Stimulated activated CD8-positive, alpha-beta memory T cell treated with anti-CD3 and anti-CD28 coated beads, Interleukin-4, amount 100 ng/mL, for 1 hour (primary cell): ENCODE measurements at places on chromosomes 3 and 15.

GRCh38 chr3:48215876-48216275 lies 7.4 kb upstream of the CAMP start:
- no peak for DNase-seq

- no peak for DNase-seq
These were observed 6.6 kb upstream of the MRPS25 start for GRCh38 chr3:15071699-15072098.

GRCh38 chr15:80010131-80010673 lies 39.2 kb upstream of the BCL2A1 start:
- no peak for DNase-seq

DNA sequence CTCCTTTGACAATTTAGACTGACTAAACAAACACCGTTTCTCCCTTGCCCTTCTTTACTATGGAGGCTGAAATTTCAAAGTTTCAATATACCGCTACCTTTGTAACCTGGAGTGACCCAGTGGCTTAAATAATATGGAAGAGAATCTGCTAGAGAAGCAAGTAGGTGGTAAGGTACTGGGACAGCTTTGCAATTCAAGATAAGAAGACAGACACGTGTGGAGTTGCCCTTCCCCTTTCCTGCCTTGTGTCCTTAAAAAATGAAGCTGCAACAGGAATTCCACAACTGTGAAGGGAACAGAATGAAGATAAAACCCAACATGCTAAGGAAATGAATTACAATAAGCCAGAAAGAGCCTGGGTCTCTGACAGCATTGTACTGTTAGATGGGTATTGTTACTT lies 26.4 kb downstream of the CBLB start:
- no peak for DNase-seq

DNA sequence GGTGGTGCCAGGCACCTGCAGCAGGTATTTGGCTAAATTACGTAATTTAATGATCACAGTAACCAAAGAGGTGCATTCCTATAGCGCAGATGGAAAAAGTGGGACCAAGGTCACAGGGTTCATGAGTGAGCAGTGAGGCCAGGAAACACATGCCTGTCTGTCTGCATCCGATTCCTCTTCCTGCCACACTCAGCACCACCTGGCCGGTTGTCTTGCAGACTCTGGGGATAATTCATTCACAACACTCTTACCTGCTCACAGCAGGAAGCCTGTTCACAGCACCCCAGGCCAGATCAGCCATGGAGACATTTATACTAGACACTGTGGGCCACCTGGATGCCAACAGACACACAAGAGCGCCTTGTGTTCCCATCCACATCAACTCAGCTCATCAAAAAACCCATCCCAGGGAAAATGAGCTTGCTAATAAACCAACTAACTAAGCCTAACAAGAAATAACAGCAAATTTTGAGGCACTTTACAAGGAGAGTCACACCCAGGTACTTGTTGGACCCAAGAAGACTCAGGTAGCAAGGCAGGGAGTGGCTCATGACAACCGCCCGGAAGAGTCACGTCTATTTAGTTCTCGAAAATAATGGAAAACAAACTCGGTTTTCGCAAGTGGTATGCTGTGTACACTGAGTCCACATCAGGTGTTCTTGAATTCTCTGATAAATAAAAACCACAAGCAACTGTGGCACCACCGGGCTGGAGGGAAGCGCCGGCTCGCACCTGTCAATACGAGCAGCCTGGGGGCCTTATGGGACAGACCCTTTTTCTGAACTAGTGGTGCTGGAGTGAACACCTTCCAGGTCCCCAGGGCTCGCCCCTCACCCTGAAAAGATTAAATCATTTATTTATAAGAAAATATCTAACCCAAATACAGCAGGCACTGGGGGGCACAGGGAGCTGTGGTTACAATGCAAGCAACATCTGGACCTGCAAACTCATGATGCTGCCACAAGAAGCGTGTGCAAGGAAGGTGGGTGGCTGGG lies 40.5 kb downstream of the FAM174B start:
- no peak for DNase-seq

DNA sequence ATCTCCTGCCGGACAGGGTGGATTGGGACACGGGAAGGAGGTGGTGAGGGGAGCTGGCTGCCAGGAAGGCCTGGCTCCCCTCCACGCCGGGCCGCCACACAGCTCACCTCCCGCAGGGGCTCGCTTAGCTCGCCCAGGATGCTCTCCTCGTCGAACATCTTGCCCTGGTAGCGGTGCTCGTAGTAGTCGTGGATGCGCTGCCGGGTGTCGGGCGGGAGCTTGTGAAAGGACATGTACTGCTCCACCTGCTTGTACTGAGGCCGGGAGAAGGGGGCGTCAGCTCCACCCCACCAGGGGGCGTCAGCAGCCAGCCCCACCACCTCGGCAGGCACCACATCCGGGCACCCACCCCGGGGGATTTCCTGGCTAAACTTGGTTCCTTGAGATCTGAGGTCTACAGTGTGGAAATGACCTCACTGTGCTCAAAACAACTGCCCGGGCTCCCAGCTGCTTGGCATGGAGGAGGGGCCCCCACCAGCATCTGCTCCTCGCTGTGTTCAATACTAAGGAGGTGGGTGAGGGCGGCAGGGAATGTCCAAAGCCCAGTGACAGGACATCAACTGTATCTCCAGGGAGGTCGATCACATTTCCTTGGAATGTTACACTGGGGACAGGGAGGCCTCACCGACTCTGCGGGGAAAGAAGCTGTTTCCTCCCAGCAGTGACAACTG lies 43.4 kb downstream of the HCN4 start:
- no peak for DNase-seq

GRCh38 chr15:79990280-79990996 lies 19.4 kb upstream of the BCL2A1 start:
- no peak for DNase-seq

GRCh38 chr3:101253396-101253795 lies 67.0 kb downstream of the IMPG2 start:
- DNase-seq: no peak

GRCh38 chr15:62931650-62932049 lies 110.9 kb upstream of the TPM1 start:
- no peak for DNase-seq

GRCh38 chr15:76449455-76449854 lies 112.9 kb downstream of the ISL2 start:
- DNase-seq: no peak

DNA sequence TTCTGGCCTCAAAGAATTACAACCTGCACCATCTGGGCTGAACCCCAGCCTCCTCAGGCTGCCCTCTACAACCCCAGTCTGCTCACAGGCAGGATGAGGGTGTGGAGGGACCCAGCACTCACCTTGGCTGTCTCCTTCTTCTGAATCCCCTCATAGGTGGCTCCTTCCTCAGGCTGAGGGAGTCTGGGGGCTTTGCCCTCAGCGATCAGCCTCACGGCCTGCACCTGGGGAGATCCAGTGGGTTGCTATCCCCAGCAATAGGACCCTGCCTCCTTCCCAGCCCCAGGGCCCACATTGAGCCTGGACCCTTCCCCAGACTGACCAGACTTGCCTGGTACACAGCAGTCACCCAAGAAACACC lies 25.1 kb downstream of the ALDH1L1 start:
- DNase-seq: no peak

GRCh38 chr3:185824051-185825005 lies 514 bp downstream of the IGF2BP2 start:
- DNase-seq: no peak

- DNase-seq: no peak
These were observed 14.2 kb downstream of the LRIG1 start for GRCh38 chr3:66486646-66487045.

DNA sequence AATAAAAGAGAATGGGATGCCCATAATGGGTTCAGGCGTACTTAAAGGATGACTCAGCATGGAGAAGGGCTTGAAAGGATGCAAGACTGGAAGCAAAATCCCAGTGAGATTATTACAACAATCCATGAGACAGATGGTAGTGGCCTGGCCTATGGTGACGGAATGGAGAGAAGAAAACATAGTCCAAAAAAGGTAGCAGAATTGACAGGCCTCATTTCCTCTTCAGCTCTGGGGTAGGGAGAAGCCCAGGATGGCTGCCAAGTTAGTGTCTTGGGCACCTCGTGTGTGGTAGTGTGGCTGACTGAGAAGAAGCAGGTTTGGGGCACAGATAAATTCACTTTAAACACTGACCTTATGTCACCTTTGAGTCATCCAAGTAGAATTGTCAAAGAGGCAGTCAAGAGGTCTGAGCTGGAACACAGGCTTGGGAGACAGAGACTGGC lies 18.1 kb downstream of the MB21D2 start:
- DNase-seq: no peak

DNA sequence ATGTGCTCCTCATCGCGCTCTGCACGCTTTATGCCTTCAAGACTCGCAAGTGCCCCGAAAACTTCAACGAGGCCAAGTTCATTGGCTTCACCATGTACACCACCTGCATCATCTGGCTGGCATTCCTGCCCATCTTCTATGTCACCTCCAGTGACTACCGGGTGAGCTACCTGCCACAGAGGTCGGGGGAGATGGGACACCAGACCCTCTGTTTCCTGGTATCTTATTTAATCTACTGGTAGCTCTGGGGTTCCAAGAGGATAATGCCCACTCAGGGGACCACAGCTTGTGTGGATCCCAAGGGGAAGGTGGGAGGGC lies 9.1 kb downstream of the GRM2 start:
- no peak for DNase-seq

GRCh38 chr3:13782501-13782900 lies 97.4 kb downstream of the WNT7A start:
- DNase-seq: no peak

DNA sequence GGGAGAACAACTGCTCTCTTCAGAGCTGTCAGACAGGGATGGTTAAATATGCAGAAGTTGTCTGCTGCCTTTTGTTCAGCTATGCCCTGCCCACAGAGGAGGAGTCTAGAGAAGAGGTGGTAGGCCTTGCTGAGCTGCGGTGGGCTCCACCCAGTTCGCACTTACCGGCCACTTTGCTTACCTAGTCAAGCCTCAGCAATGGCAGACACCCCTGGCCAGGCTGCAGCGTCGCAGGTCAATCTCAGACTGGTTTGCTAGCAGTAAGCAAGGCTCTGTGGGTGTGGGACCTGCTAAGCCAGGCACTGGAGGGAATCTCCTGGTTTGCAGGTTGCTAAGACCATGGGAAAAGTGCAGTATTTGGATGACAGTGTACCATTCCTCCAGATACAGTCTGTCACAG lies 12.3 kb upstream of the TMEM45A start:
- DNase-seq: no peak

GRCh38 chr3:129602730-129603560 lies 3.5 kb downstream of the PLXND1 start:
- DNase-seq: no peak

- DNase-seq: no peak
These were observed 52.7 kb downstream of the SACM1L start for GRCh38 chr3:45741742-45742460.

DNA sequence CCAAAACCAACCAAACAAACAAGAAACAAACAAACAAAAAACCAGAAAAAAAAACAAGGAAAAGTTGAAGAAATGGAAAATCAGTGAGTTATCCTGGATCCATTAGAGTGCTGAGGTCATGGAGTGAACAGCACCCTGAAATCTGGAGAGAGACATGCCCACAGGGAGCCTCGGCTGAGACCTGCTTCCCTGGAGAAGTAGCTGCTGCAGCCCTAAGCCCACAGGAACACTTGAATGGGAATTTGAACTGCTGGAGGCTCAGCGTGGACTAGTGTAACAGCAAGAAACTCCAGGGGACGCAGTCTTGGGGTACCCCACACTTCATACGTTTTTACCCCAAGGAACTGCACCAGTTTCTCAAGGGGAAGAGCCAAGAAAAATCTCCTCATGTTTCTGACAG lies 144.1 kb upstream of the UBE3A start:
- DNase-seq: no peak

GRCh38 chr15:63722204-63722808 lies 111.4 kb downstream of the HERC1 start:
- DNase-seq: no peak

GRCh38 chr3:172846103-172846561 lies 95.6 kb downstream of the ECT2 start:
- DNase-seq: no peak

DNA sequence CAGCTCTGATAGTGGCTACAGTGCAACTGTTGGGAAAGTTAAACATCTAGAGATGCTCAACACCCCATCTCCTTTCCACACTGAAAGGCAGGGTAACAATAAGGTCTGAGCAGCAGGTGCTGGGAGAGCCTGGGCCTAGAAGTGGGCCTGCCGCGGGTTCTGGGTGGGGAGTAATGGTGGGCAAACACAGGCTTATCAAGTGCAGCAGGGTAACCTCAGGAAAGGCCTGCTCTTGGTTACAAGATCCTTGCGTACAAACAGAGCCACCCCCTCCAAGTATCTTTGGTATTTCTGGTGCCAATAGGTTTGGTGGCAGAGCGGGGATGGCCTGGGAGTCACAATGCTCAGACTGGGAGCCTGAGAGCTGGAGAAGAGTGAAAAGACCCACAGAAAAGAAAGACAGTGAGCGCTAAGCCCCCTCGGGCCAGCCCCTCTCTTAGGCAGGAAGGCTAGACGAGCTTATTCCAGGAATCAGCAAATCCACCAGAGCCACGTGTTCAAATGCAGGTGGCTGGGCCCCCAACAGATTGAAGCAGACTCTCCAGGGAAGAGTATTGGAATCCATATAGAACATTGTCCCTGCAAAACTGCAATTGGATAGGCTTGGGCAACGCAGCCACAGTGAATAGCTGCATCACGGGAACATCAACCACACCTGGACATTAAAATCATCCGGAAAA lies 2.7 kb downstream of the IQSEC1 start:
- no peak for DNase-seq

GRCh38 chr3:113927556-113927955 lies 20.3 kb upstream of the ZDHHC23 start:
- no peak for DNase-seq

DNA sequence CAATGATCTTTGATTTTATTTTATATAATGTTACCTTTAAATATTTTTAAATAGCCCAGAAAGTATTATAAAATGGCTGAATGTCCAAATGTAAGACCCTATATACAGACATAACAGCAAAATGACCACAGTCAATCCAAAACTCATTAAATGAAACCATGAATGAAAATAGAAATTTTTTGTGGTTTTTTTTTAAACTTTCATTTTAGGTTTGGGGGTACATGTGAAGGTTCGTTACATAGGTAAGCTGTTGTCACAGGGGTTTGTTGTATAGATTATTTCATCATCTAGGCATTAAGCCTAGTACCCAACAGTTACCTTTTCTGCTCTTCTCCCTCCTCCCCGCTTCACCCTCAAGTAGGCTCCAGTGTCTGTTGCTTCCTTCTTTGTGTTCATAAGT lies 108.8 kb downstream of the FAIM start:
- no peak for DNase-seq

DNA sequence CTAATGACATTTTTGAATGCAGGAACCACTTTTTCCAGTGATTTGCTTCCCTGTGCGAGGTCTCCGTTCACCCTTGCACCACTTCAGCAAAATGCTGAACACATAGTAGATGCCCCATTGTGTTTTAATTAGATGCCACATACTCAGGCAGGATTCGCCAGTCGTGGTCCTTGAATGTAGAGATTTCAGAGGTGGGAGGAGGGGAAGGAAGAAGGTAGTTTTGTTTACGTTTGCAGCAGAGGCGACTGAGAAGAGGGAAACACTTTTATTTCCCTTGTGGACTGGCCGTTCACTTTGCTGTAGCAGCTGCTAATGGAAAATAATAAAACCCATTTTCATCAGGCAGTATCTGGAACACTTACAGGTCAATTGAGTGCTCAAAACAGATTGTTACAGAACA lies 262.8 kb upstream of the TBL1XR1 start:
- DNase-seq: no peak

GRCh38 chr3:72434296-72434695 lies 413.9 kb downstream of the SHQ1 start:
- no peak for DNase-seq

GRCh38 chr3:143832433-143832832 lies 15.8 kb downstream of the SLC9A9 start:
- DNase-seq: no peak
